ENCODE measurements at places on chromosomes 2 and 18.

DNA sequence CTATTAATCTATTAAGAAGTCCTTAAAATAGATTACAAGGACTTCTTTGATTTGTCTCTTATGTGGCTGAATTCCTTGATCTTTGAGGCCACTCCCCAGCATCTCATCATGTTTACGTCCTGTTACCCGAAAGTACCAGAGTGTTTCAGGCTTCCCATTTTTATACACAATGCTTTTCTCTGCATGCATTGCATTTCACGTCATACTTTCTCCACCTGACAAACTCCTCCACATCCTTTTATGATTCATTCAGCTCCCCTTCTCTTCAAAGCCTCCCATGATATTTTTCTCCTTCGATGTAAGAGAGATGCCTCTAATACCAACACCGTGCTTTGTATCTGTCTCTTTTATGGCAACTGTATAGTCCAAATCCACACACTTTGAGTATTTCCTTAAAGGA is 379.0 kb upstream of the CRIM1 start:
- DNase-seq, result no peak

GRCh38 chr2:46163804-46164528 is 133.2 kb upstream of the EPAS1 start:
- peak; percentile 38 for DNase-seq

- no peak for DNase-seq
Measured at GRCh38 chr2:170950221-170950761, 21.2 kb downstream of the GORASP2 start.

DNA sequence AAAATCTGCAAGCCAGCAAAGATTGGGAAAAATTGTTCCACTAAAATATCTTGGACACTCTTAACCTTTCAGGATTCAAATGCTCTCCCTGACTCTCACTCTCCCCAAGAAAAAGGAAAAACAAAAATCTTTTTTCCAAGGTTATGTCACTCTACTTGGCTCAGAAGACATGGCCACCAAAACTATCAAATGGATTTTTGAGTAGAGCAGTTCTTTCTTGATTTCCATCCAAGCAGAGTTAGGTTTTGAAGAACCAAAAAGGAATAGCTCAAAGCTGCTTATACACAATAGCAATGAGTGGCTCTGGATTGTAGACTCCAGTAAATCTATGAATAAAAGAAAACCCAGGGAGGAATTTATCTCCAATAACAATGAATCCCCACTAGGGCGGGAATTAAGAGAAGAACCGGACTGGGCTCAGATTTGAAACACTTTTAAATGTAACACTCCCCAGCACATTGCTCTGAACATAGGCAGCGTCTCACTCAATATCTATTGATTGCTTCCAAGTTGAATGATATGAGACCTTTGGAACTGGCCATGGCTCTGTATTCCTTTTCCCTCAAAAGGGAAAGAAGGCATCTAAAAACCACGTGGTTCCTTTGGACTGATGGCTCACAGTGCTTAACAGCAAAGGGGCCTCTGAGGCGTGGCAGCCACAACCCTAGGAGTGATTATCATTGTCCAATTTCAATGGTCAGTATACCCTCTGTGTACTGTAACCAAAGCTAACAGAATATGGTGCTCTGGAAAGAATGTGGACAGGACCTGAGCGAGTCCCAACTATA is 68.3 kb downstream of the SPRED2 start:
- no peak for DNase-seq

- DNase-seq, result no peak
Measured at GRCh38 chr2:43185146-43185545, 41.3 kb downstream of the ZFP36L2 start.

GRCh38 chr2:201806442-201807170 is at the start of gene CDK15:
TSS of gene CDK15 (plus strand) at chr2:201806537. CDS start at chr2:201806665, 128 bp downstream.
- peak; percentile 47 for DNase-seq

DNA sequence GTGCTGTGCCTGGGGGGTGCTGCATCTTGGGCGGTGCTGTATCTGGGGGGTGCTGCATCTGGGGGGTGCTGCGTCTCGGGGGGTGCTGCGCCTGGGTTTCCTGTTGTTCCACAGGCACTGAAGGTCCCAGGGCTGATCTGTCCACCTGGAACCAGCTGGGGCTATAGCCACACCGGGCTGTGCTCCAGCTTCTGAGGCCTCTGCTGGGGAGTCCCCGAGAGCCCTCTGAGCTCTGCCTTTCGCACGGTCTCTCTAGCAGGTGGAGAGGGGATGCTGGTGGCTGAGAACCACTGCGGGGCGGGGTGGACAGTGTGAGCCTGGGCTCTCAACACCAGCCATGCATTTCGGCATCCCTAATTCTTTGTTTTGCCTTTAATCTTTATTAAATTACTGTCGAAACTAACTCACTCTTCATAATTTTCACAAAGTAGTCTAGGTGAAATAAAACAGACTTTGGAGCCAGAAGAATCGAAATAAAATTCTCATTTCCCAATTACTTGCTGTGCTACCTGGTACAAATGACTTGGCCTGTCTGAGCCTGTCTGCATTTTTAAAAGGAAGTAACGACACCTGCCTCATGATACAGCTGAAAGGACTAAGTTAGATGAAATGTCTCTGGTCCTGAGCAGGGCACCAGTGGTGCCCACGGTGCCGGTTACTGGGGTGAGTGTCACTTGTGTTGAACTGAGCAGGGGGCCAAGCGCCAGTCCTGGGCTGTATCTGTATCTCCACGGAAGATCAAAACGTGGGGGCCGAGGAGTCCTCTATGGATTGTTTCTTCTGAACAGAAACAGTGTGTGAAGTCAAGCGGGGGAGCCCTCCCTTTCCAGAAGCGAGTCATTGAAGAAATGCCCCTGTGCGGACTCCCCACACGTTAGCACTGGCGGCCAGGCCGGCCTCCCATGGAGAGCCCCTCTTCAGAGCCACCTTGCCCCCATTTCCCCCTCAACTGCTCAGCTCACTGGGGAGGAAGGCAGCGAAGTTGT is 142.0 kb downstream of the ASB1 start:
- DNase-seq, result no peak

DNA sequence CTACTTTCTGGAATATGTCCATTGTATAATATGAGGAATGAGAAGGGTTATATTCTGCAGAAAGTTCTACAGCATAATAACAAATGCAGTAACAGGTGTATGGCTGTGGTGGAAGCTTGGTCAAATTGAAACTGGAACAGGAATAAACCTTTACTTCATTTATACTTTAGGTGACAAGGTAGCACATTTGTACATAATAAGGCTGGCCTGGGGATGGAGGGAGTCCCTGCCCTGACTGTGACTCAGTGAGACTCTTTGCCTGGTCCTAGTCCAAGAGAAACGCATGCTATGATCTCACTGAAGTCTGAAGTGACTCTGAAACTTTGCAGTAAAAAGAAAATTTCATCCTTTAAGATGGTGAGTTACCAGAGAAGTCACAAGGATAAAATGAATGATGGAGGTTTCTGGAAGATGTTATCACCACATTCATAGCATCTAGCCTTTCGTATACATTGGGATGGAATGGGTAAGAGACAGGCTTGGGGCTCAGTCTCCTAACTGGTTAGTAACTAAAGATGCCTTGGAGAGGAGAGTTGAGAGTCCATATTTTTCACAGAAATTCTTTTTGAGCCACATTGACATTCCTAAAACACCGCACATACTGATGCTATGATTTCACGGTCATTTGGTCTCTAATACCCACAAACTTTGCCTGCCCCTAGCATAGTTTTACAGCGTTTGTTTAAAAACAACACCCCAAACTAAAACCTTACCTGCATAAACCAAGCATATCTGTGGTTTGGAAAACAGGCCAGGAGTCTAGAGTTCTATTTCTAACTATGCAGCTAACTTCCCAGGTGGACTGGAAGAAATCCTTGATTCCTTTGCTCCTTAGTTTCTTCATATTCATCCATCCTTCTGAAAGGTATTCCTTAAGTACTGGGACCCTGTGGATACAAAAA is 42.4 kb upstream of the NABP1 start:
- peak; percentile 65 for DNase-seq

DNA sequence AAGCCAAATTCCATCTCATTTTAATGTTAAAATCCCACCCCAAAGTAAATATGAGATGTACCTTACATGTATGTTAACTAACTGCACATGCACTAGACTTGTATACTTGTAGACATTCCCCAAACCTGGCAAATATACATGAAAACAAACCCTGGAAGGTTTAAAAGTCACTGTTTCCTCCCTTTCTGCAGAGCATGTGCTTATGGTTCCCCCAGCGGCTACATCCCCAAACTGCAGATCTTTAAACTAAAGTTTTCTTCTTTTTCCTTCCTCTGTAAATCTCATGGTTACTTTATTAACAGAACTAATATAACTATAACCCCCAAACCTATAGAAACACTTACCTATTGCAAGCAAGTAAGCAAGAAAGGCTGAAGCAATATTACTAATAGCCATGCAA is 731.5 kb downstream of the LRP1B start:
- peak; percentile 43 for DNase-seq

DNA sequence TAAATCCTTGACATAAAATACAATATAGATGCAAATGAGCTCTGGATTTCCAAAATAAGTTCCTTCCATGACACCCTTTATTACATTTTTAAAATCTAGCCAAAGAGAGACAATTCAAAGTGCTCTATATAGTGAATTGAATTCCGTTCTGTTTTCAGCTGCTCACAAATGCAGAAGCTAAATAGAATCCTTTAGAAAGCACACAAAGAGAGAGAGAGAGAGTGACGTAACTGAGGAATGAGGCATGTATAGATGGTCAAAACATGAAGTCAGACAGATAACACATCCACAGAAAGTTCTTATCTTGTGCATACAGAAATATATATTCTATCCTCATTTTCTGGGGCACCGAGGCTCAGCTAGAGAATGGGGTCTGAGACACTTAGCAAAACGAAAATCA is 344.7 kb upstream of the NETO1 start:
- no peak for DNase-seq

DNA sequence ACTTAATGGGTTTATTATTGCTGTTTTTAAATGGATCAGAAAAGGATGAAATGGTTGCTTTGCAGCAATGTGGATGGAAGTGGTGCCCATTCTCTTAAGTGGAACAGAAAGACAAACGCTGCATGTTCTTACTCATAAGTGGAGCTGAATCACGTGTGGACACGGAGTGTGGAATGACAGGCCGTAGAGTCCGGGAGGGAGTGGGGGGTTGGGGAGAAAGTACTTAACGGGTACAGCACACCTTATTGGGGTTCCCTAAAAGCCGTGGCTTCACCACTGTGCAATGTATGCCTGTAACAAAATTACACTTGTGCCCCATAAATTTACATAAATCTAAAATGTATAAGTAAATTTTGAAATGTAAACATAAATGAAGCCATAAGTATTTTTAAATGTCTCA is 64.0 kb upstream of the CTDP1 start:
- DNase-seq, result no peak

GRCh38 chr18:73318739-73319479 is 451.1 kb upstream of the NETO1 start:
- peak; percentile 14 for DNase-seq

DNA sequence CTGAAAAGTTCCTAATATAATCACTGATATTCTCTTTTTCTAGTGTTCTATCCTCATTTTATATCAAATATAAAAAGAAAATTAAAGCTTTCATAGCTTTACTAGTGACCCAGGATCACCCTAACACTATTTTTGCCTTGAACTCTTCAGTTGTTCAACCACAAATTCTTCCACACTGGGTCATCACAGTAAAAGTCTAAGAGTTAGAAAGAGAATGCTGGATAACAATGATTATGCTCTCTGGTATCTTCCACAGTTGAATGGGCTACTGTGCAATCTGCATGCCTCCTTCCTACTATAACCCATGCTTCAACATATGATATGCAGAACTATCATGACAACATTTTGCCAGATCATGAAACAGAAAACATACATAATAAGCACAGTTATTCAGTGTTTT is 32.3 kb downstream of the CHN1 start:
- peak; percentile 57 for DNase-seq

DNA sequence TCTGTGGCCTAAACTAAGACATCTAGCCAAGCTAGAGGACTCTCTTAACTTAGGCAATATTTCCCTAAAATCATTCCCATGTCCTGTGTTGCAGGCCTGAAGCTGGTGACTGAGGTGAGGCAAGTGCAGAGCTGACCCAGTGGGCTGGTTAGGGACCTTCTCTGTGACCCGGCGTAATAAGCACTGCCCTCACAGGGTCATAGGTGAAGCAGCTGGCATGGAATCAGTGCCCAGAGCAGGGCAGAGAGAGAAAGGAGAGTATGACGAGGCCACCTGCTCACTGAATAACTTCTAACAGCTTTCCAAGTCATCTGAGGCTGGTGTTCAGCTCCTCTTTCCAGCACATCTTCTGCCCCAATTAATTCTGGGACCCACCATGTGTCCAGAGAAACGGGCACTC is 197.0 kb downstream of the ANAPC1 start:
- no peak for DNase-seq

GRCh38 chr2:203366639-203367466 is 38.7 kb downstream of the ABI2 start:
- no peak for DNase-seq

DNA sequence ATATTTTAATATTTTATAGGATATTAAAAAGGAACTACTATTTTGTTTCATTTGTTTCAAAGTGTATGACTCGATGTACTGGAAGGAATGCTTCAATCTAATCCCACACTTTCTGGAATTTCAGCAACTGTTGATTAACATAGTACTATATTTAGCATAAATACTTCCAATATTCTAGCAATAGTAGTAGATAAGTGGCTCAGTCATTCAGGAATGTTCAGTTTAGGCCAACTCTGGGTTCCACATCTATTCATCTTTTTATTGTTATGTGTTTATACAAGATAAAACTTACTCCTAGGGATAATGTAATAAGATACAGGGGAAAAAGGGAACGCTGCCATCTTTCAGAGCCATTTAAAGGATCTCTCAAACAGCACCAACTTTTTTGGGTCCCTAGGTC is 22.3 kb upstream of the ORC2 start:
- DNase-seq, result peak; percentile 51

DNA sequence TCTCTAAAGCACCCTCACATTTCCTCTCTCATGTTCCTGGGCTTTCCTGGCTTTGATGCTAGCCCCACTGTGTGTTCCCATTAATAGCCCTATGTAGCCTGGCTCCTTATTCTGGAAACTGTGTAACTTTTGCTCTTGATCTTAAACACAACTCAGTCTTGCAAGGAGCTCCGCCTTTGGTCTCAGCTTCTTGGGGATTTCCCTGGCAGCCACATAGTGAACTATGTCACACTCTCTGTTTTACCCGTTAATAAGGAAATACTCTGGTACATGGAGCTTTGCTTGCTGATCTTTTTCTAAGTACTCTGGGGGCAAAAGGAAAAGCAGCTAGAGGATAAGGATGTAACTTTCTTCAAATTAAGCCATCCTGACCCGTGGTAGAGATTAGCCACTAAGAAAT is 259.3 kb downstream of the NEDD4L start:
- DNase-seq, result no peak
